HuH-7 (cell line): ENCODE measurements at places on chromosomes 16 and 17.

DNA sequence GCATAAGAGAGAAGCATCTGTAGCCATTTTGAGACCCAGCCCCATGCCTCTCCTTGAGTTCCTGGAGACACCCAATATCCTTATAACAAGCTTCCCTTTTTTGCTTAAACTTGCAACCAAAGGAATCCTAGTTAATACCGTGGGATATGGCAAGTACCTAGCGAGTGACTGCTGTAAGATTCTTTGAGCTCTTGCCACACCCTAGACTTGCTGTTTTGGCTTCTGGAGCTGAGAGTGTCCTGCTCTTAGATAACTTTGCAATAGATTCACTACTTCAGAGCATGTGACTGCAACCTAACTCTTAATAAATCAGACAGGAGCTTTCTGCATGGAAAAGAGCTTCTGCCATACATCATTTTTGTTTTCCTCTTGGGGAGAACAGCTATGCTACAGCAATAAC lies 58.3 kb downstream of the AKAP1 start:
- DNase-seq: no peak

GRCh38 chr16:86580791-86581170 lies 2.4 kb downstream of the FOXL1 start:
- DNase-seq: no peak

- DNase-seq: no peak
Measured at GRCh38 chr17:42192189-42193126, 1.8 kb downstream of the GHDC start.

DNA sequence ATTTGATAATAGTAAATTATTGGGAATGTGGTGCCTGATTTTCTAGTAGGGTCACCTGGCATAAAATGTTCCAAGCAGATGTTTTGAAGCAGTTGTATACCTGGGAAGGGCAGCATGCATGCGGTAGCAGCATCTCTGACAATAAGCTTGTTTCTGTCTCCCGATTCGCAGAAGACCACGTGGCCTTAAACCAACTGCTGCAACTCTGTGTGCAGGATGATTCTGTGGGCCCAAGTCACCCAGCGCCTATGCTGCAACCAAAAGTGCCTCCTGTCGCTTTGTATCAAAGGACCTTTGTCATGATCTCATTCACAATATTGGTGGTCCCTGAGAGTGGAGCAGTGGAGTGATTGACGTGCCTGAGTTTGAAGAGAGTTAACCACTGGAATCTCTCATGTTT lies 8.1 kb downstream of the NDEL1 start:
- no peak for DNase-seq

DNA sequence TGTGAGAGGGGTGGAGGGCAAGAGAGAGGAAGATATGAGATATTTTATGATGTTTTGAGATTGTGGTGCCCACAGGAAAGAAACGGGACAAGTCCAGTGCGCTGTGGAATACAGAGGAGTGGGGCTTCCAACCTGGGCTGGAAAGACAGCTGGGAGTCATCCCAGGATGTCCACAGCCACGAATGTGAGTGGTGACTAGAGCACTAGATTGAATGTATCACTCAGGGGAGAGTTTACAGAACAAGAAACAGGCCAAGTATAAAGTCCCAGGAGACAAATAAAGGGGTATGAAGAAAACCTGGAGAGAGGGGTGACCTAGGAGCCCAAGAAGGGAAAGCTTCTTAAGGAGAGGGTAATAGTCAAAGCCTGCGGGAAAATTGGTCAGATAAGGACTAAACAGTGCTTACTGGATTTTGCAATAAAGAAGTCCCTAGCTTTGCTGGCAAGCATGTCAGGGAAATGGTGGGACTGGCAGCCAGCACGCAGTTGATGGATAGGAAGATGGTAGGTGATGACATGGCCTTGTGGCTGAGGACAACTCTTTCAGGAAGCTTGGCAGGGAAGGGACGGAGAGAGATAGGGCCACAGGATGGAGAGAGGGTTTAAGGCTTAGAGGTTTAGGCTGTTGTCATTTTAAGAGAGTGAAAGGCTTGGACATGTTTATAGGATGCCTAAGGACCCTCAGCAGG lies 114.5 kb downstream of the AXIN2 start:
- no peak for DNase-seq

DNA sequence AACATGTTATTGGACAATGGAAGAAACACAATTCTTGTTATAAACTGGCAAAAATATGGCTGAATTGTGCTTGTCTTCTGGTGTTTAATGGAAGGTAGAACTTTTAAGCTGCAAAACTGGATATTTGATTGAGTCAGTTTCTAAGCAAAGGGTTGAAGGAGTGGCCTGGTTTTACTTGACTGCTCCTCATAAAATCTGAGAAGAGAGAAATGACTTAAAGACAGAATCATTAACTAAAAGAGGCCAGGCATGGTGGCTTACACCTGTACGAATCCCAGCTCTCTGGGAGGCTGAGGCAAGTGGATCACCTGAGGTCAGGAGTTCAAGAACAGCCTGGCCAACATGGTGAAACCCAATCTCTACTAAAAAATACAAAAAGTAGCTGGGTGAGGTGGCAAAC lies 770.7 kb downstream of the CDH11 start:
- no peak for DNase-seq

GRCh38 chr16:70604407-70605282 lies 41.7 kb upstream of the IL34 start:
- DNase-seq: no peak

DNA sequence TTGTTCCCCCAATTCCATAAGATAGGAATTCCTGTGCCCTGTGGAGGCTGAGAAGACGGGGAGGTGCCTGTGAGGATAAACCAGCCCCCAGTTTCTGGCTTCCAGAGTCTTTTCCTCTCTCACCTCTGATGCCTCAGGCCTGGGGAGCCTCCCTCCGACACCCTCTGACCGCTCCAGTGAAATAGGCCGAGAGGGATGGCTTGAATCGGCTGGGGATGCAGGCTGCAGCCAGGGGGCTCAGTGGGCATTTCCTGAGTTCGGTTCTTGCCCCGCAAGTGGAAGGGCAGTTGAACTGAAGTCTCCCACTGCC lies 339.4 kb downstream of the SEC14L1 start:
- DNase-seq: no peak

DNA sequence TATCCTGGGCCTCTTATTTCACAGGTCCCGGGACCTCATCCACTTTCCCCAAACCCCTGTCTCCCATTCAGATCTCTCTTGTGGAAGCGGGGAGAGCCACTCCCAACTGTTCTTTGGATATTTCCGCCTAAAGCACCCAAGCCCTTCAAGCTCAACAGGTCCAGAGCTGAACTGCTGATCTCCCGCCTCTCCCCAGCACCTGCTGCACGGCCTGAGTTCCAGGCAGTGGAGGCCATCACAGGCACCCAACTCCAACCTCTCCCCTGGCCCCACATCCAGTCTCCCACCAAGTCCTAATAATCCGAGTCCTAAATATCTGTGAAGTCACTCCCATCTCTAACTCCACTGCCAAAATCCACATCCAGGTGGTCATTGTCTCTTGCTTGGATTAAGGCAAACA lies 6.5 kb downstream of the ITGA2B start:
- DNase-seq: no peak

DNA sequence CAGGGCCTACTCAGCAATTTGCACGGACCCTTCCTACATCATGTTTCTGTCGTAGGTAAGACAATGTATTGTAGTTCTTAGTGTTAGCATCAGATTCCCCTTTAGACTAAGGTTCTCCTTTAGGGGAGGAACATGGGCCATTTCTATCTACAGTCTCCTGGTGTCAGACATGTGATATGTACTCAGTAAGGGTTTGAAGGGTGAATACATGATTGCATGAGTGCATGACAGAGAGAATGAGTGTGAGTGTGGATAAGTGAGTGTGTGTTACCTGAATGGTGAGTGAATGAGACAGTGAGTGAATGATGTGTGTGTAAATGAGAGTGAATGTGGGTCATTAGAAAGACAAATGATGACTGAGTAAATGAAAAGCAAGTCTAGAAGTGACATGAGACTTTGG lies 476.8 kb downstream of the HAPSTR1 start:
- no peak for DNase-seq

DNA sequence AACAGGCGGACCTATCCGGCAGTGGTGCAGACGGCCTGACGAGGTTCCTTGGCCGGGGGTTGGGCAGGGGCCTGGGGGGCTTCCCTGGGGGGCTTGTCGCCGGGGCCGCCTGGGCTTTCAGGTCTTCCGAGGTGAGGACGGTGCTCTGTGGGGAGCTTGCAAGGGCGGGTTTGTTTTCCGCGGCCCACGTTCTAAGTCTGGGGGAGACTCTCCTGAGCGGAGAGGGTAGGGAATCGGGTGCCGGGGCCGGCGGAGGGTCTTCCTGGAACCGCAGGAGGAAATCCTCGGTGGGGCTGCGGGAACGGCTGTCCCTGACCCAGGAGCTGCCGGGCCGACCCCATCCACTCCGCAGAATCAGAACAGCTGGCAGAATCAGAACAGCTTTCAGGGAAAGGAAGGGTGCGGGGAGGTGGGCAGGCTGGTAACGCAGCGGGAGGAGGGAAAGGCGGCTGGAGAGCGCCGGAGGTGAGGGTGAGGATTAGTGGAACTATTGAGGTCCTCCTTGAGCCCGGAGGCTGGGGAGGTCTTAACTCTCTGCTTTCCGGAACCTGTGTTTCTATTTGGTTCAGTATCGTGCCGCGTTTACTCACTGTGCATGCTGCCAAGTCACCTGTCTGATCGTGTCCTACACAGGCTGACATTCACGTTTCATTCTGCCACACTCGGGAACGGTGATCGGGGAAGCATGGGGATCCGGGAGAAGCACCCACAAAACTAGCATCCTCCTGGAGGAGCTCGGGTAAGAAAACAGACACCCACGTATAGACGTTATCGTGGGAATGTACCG lies 28.9 kb downstream of the CPSF4L start:
- DNase-seq: peak; percentile 39

DNA sequence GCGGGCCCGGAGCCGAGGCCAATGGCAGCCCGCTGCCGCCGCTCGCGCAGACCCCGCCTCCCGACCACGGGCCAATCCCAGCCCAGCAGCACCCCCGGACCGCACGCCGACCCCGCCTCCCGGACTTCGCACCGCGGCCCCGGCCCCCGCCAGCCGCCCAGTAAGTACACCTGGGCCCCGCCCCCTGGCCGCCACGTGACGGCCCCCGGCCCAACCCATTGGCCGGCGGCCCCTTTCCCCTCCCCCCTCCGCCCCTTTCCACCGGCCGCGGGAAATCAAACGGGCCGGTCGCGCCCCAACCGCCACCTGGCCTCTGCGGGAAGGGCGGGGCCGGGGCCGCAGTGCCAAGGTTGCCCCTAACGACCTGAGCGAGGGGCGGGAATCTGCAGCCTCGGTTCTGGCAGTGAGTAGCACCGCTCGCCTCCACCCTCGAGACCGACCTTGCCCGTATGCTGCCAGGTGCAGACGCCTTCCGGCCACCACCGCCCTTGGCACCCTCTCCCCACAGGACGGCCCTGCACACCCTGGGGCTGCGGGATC lies at the start of gene YBX2:
Gene YBX2, minus strand, starts transcription at position 26 of the 540 bp plus-strand sequence. CDS start 139 bp downstream, outside the sequence.
- DNase-seq: peak; percentile 84

DNA sequence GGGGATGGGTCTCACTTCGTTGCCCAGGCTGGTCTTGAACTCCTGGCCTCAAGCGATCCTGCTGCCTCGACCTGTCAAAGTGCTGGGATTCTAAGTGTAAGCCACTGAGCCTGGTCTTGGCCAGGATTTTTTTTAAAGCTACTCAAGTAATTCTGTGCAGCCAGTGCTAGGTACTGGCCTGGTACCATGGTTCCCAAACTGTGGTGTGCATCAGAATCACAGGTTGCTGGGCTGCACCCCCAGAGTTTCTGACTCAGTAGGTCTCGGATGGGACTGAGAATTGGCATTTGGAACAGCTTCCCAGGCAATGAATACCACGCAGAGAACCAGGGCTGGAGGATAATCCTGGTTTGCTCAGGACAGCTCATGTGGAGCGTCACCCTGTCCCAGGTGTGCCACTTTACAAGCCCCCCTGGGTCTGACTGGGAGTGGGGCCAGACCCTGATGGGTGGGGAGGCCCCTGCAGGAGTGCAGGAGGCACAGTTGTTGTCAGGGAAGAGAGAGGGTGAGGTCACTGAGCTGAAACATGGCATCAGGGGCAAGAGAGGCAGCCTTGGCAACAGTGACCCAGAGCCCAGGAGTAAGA lies 10.7 kb upstream of the MRPS23 start:
- DNase-seq: no peak

GRCh38 chr16:10609402-10609774 lies 29.0 kb upstream of the EMP2 start:
- DNase-seq: no peak

DNA sequence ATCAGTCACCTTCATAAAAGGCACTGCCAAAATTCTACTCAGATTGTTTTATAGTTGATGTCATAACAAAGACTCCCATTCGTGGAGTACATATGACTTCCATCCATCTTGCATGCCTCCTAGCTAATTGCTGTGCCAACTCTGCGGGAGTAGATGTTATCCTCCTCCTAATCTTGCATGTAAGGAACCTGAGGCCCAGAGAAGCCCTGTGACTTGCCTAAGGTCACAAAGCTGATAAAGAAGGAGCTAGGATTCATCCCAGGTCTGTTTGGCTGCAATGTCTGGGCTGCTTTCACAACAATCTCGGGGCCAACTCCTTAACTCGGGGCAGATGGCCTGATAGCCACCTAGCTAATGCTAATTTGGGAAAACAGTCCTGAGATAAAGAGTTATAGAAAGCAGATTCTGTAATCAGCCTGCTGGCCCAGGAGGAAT lies 87.3 kb downstream of the YPEL2 start:
- no peak for DNase-seq

GRCh38 chr16:87437911-87438610 lies 45.9 kb downstream of the MAP1LC3B start:
- DNase-seq: no peak
